ENCODE measurements at places on chromosomes 2 and 18.

DNA sequence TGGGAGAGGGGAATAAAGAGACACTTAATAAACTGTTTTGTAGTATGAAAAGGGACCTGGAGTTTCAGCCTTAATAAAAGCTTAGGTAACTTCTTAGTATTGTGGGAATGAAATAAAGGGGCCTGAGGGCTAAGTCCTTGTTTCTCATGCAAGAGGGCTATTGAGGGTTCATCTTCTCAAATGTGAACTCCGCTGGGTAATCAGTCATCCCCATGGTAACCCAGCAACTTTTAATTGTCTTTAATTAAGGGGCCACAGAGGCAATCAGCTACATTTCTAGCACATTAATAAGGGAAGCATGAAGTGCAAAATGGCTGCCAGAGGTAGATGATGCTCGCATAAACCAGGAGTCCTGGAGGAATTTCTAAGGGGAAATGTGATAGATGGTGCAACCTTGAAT is 1784.2 kb upstream of the CELF4 start:
- no peak for DNase-seq

GRCh38 chr2:223474893-223475292 is 127.3 kb downstream of the SCG2 start:
- no peak for DNase-seq

DNA sequence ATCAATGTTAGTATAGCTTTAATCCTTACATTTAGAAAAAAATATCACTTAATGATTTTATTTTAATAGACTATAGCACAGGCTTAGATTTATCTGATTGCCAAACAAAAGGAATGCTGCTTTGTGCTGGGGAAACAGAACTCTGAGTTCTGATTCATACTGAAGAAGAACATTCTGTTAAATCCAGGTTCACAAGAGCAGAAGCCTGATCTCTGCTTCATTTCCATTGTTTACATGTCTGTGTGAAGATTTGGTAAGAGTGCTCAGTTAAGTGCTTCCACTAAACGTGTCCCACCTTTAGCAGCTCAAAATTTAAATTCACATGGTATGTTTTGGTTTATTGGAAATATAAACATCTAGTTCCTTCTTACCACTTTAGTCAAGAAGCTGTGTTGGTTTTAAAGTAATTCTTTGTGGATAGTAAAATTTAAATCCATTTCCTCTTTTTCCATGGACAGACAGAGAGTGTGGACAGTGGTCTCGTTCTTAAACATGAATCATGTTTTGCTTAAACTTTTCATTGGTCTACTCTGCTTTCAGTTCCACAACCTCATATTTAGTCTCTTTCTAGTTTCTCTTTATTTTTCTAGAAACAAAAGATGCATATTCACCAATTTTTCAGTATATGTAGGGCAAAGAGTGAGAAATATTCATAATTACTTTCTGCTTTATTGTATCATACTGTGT is 59.1 kb downstream of the NYAP2 start:
- DNase-seq: no peak

GRCh38 chr2:111201214-111201613 is 80.5 kb downstream of the BCL2L11 start:
- no peak for DNase-seq

- DNase-seq: no peak
These were observed 10.6 kb downstream of the COL5A2 start for GRCh38 chr2:189168856-189169499.

GRCh38 chr2:176447616-176448015 is 178.4 kb downstream of the MTX2 start:
- no peak for DNase-seq

DNA sequence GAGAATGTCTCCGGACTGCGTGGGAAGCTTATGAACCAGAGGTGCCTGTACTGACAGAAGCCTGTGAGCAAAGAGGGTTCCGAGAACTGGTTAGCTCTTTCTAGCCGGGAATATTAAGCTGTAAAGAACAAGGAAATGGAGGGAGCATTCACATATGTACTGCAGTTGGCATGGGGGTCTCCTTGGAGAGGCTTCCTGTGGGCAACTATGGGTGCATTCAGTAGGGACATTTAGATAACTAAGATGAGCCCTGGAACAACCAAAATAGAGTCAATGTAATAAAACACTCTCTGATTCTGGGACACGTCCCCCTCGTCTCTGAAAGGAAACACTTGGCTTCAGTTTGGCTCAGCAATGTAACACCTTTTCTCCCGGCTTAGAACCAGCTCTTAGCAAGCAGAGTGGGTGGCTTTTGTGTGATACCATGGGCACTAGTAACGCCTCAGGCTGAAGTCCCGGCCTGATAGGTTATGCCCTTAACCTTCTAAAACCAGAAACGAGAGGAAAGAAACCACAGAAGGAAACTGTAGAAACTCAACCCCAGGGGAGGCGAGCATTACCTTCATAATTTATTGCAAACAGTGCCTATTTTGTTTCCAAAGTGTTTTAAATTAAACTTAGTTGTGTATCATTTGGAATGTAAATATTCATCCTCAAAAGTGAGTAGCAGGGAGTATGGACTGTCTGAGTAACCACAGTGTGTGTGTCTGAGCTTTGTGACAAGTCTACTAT is 48.8 kb upstream of the LPIN2 start:
- DNase-seq: no peak

DNA sequence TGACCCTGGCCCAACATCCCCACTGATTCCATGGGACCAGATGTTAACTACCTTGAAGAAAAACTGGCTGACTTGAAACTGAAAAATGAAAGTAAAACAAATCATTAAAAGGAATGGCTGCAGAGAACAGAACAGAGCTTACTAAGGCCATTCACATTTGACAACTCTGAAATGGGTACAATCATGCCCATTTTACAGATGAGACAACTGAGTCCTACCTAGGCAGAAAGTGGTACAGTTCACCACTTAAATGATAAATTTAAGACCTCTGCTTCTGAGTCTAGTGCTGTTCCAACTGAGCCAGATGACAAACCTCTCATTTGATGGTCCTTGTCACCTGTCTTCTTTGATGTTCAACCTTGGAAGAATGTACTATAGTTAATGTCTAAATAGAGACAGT is 65.8 kb downstream of the THNSL2 start:
- DNase-seq: no peak

- DNase-seq: no peak
These were observed 99.7 kb upstream of the RFX8 start for GRCh38 chr2:101574622-101575021.

GRCh38 chr2:39437522-39438296 is 624 bp upstream of the MAP4K3 start:
- no peak for DNase-seq

GRCh38 chr18:6405237-6406074 is 9.3 kb downstream of the L3MBTL4 start:
- DNase-seq: no peak

DNA sequence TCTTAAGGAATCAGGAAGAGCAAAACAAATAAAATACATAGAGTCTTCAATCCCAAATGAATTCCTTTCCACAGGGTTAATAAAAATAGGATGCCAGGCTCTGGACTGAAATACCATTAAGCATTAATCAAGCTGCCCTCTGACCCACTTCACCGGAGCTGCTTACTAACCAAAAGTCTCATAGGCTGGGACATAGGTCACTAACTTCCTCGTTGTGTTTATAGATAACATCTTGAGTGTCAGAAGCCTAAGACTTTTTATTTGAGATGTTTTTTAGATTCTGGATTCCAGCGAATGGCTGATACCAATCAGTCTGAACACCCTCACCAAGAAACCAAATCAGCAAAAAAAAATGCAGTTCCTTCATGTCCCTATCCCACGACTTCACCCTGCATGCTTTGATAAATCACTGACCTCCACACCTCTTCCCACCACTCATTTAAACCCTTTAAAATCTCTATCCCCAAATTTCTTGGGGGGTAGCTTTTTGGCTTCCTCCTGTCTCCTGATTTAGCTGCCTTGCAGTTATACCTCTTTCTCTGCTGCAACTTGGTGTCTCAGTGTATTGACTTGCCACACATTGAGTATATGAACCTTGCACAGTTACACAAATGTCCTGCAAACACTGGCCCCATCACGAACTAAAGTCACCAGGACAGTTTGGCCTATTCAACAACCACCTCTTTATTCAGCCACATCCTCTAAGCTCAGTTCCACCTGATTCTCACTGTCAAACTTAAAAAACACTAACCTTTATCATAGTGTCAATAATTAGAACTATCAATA is 399.3 kb downstream of the METTL4 start:
- DNase-seq: no peak

GRCh38 chr18:32337821-32338220 is 132.9 kb downstream of the GAREM1 start:
- no peak for DNase-seq

- no peak for DNase-seq
These were observed 187.6 kb upstream of the SPRED2 start for GRCh38 chr2:65620026-65620425.

GRCh38 chr2:48113767-48114166 is 207.5 kb upstream of the FBXO11 start:
- DNase-seq: no peak

GRCh38 chr18:78977637-78978348 is 1.8 kb upstream of the SALL3 start:
- no peak for DNase-seq

- DNase-seq: no peak
These were observed 166.9 kb downstream of the SMAD7 start for GRCh38 chr18:48783616-48784520.

GRCh38 chr2:176157499-176158185 is 535 bp downstream of the HOXD3 start:
- DNase-seq: no peak

DNA sequence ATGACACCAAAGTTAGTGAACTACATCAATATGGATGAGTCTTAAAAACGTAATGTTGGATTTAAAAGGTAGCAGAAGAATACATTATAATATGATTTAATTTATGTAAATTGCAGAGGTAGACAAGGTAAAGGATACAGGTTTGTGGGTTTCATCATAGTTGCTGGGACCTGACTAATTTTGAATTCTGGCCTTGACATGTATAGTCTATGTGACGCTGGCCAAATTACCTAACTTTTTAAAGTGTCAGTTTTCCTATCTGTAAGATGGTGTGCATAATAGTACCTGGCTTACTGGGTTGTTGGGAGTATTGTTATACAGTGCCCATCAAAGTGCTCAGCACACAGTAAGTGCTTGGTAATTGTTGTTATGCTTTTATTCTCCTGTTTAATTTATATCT is 34.5 kb downstream of the GALNT1 start:
- no peak for DNase-seq

Measured in activated CD8-positive, alpha-beta memory T cell treated with anti-CD3 and anti-CD28 coated beads for 1 hour (primary cell).